ENCODE measurements at places on chromosomes 3 and 15.
A peak's percentile ranks its signal among the peaks of the same experiment; 100 is the strongest.

DNA sequence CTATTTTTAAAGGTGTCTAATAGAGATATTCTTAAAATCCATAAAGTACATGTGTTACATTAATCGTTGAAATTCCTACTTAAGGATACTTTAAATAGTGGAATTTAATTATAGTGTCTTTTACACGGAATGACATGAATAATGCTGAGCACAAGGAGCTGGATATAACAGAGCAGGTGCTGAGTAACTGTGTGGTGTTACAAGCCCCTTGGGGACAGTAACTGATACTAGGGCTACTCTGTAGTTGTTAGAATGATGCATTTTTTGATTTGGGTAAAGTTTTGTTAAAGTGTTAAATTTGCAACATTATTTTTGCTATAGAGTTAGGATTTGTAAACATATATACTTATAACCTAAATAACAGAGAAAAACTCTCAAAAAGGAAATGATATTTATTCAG lies 1496.1 kb downstream of the OTOL1 start:
- DNase-seq = no peak

GRCh38 chr3:137304313-137305056 lies 346.7 kb downstream of the IL20RB start:
- no peak for DNase-seq

DNA sequence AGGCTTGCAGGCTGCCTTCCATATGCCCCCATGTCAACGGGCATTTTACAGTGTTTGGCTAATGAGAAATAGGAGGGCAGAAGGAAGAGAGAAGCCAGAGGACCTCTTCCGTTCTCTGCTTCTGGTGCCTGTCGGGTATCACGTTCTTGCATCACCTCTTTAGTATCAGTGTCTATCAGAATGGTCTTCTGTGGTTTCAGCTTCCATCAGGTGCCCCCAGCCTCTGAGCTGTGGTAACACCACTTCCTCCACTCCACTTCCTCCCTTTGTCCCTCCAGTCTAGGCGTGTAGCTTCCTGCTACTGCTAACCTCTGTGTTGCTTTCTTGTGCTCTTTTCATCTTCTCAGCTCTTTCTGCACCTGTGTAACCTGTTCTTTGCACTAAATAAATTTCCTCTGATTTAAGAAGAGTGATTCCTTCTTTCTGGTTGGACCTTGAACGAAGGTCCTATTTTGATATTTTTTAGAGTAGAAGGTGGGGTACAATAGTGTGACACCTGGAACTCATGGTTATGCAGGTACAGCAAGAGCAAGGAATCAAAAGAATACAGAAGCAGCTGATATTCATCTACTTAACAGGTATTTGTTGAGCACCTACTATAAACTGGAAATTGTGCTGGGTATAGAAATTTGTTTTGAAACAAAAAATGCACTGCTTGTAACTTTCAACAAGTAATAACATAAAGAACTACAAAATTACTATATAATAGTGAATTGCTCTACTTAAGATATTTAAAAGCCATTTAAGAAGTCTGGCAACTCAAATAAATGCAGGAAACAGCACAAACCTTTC lies 27.4 kb upstream of the FOXB1 start:
- DNase-seq = no peak

DNA sequence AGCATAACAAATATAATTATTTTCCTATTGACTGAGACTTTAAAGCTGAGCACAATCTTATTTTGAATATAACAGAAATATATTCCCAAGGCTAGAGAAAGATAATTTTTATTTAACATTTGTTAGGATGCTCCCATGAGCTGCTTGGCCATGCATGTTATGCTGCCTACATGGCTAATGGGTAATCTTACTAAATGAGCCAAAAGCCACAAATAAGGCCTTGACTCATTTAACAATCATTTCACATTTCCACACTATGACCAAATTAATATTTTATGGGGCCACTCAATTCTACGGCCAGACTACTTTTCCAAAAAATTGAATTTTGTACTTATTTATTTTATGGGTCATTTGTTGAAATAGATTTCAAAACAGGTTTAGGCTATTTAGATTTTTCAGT lies 141.7 kb downstream of the MEIS2 start:
- DNase-seq = no peak

GRCh38 chr3:132721479-132722164 lies 587 bp downstream of the NPHP3 start:
- peak; percentile 69 for DNase-seq

DNA sequence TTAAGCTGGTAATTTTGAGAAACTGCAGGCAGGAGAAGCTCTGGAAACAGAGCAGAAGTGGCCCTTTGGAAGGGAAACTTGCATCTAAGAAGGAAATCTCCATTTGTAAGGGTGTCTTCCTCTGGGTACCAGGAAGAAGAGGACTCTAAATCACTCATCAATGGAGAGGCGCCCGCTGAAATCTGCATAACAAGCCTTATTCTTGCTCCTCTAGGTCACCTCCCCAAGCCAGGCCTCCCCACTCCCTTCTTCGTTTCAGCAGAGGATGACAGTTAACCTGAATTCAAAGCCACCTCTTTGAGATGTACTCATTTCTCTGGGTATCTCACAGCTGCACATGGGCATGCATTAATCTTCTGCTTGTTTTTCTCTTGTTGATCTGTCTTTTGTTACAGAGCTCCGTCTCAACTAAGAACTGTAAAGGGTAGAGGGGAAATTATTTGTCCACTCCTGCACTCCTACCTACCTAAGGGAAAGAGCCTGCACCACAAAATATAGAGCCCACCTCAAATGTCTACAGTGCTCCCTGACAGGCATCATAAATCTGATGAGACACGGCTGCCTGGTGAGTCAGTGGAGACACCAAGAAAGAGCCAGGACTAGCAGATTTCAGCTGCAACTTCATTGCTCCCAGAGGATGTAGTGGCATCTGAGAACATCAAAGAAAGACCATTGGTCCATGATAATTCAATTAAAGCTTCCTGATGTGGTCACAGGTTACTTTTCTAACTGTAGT lies 51.5 kb downstream of the GABRB3 start:
- no peak for DNase-seq

DNA sequence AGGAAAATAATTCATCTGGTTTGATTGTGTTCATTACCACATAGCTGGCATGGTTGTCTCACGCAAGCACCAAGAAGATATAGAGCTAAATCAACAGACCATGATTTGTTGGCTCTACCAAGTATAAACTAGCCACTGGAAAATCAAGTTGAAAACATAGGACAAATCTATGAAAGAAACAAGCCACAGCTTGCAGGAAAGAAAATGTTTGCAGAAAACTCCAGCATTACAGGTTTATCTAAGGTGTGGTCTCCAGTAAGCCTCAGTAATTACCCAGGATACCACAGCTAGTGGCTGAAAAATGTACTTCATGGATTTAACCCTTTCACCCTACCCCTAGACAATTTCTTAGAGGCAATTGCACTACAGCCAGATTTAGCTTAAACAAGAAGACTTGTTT lies 340.6 kb downstream of the SOX2 start:
- DNase-seq = no peak

GRCh38 chr3:28651159-28651558 lies 302.5 kb upstream of the AZI2 start:
- peak; percentile 11 for DNase-seq
